ENCODE measurements at places on chromosomes 6 and 20.

DNA sequence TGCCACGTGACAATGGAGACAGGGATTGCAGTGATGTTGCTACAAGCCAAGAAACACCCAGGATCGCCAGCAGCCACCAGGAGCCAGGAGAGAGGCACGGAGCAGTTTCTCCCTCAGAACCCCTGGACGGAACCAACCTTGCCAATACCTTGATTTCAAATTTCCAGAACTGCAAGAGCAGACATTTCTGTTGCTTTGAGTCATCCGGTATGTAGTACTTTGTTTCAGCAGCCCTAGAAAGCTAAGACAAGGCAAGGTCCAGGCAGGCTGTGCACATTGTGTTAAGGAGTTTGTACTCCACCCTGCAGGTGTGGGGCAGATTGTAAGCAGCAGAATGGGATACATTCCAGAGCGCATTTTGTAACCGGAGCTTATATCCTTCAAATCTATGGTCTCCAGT is 48.3 kb downstream of the TRERF1 start:
- no peak for DNase-seq

DNA sequence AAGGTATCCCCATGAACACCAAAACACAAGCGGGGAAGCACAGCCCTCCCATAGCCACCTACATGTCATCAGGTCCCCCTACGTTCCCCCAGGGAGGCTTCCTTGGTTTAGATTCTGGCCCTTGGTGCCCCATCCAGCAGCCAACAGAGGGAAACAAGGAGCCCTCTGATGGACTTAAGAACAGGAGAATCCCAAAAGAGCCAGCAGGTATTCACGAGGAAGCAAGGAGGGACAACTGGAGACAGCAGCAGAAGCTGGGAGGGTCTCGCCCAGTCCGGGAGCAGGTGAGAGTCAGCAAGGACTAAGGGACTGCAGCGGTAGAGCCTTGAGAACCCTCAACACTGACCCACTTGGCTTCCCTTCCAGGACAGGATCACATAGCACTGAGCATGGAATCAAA is 58.4 kb upstream of the TOP1 start:
- DNase-seq, result no peak

- no peak for DNase-seq
Observed at GRCh38 chr20:62700261-62700930, 8.2 kb upstream of the NTSR1 start.

GRCh38 chr6:144408161-144408560 is 123.0 kb downstream of the UTRN start:
- DNase-seq, result no peak

DNA sequence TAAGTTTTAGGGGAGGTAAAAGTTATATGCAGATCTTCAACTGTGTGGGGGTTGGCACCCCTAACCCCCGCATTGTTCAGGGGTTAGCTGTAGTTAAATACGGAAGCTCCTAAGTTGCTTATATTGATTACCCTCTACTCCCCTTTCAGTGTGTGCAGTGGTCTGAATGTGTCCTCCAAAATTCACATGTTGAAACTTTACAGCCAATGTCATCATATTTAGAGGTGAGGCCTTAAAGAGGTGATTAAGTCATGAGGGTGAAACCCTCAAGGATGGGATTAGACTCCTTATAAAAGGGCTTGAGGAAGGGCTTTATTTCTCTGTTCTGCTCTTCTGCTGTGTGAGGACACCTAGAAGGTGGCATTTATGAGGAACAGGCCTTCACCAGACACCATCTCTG is 22.3 kb downstream of the TULP4 start:
- no peak for DNase-seq

DNA sequence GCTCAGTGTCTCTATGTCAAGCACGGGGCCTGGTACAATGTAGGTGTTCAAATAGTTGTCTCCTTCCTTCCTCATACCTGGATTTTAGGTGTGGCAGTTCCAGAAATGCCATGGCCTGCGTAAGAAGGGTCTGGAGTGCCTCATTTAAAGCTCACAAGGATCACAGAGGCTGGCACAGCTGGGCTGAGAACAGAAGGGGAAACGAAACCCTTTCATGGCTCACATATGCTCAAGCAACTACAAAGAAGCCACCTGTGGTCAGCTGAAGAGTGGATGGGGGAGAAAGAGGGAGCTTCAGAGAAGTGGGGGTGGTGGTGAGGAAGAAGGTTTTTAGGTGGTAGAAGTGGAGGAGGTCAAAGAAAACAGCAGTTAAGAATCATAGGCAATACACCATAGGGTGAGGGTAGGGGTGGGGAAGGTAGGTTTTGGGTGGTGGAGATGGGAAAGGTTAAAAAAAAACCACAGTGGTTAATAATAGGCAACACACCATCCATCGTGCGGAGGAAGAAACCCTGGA is 17.0 kb upstream of the TOP1 start:
- DNase-seq, result peak; percentile 13

- no peak for DNase-seq
Observed at GRCh38 chr6:32439139-32439538, 548 bp upstream of the HLA-DRA start.

DNA sequence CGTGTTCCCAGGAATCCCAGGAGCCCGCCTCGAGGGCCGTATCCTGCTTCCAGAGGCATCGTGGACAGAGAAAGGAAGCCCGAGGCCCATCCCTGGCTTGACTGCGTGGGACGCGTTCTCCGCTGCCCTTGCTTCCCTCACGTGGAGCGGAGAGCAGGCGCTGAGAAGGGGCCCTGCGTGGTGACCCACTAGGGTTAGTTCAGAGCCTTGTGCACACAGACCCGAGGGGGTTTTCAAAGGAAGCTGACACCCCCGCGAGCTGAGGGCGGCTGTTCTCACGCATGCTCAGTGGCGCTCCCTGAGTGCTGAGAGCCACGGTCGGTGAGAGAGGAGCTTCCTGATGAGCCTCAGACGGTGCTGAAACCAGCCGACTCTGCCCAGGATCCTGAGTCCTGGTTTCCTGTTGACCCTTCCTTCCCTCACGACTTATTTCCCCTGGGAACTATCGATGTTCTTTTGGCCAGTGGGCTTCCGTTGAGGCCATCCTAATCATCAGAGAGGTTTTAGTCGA is 28.9 kb upstream of the CCR6 start:
- DNase-seq, result no peak

DNA sequence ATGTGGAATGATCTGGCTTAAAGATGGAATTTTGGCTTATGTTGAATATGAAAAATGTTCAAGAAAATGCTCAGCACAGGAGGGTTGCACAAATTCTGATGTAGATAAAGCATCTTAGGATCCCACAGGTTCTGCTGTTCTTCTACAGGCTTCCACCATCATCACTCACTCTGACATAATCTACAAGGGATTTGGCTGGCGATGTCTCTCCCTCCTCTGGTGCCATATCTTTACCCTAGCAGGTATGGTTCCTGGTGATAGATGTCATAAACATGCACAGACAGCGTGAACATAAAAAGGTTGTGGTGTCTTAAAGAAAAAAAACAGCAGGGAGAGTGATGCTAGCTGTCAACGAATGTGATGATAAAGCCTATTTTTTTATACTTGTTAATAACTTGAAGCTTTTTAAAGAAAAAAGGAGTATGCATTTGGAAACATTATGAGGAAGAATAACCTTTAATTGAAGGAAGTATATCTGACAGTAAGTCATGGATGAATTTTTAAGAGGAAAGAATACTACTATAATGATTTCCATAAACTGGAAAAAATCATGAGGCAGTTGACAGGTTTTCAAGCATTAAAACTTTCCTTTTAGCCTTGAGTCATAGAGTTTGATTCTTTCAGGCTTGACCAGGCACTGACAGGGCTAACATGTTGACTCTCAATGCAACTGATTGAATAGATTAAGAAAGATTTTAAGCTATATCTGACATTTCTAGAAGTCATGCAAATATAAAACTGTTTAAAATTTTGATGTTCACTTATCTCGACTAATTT is 50.1 kb downstream of the OGFRL1 start:
- DNase-seq, result no peak

- no peak for DNase-seq
Observed at GRCh38 chr20:46190478-46191167, 72.5 kb downstream of the CD40 start.

DNA sequence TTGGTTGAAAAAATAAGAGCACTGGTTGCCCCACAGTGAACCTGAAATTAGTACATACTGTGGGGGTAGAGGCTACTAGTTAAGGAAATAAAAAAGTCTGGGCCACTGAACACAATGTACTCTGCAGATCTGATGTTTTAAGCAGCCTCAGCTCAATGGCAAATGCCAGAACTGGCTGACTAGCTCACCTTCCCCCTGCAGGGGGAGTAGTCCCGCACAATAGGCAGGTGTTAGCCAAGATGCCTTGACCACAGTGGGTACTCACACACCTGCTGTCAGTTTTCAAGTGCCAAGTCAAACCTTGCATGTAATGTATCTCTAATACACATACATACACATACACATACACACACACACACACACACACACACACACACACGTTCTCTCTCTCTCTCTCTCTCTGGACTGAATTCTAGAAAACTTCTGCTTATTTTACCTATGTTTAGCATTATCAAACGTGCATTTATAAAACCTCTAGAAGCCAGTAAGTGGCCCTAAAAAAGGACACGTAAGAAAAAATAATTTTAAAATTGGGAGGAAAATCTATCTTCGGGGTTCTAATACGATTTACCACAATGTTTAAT is 36.1 kb downstream of the GMDS start:
- DNase-seq, result no peak

GRCh38 chr6:2157441-2158127 is 87.8 kb downstream of the GMDS start:
- DNase-seq, result no peak

Data from NCI-H524 treated with DMSO at 0.1 percent for 48 hours (cell line).